ENCODE measurements at places on chromosomes 1 and 21. TPM values are rescaled to one million over a fixed set of nuclear protein-coding genes. Genes with fewer than 3 reads are reported as not detected.

TRAF3IP3 gene
- total RNA-seq = 4.2 TPM

CR1L gene
- total RNA-seq = not detected

KCNQ4 gene
- 14.1 TPM for total RNA-seq

CFHR4 gene
- not detected for total RNA-seq

SEC16B gene
- total RNA-seq = 2.1 TPM

HRNR gene
- total RNA-seq = not detected

MROH7 gene
- 11.6 TPM for total RNA-seq

LCA5L gene
- 0.83 TPM for total RNA-seq

MARK1 gene
- 17.4 TPM for total RNA-seq

PRAMEF8 gene
- total RNA-seq = not detected

DNA sequence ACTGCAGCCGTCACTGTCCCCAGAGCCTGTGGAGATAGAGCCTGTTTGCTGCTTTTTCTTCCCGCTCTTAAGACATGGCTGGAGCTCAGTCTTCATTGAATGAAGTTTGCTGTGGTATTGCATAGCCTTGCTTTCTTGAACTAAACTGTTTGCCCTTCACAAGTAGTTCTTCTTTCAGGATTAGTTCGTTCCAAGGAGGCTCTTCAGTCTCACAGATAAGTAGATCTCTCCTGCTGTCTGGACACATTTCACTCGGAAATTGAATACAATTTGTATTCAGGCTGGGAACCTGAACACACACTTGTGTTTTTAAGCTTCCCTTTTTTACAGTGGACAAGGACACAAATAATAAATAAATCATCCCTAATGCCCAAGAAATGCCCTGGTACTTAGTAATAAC is 34.7 kb downstream of the IFNAR1 start:
- H3K27me3 ChIP-seq = no peaks in the 10 kb centered on the region
- no peaks in the 10 kb centered on the region for H3K36me3 ChIP-seq
- H3K27ac ChIP-seq = no peak overlapping the region
- peaks cover 17% of the 10 kb centered on the region for H3K4me1 ChIP-seq
- DNase-seq = no peak

- no peak for DNase-seq
- no peaks in the 10 kb centered on the region for H3K4me1 ChIP-seq
- H3K27me3 ChIP-seq = no peaks in the 10 kb centered on the region
- no peaks in the 10 kb centered on the region for H3K36me3 ChIP-seq
- H3K27ac ChIP-seq = no peak overlapping the region
Measured at GRCh38 chr1:107604825-107605224, 360.2 kb downstream of the VAV3 start.

- H3K36me3 ChIP-seq = no peaks in the 10 kb centered on the region
- H3K27ac ChIP-seq = peak overlapping the region; percentile 66
- no peak overlapping the region for H3K4me3 ChIP-seq
- peaks cover 10% of the 10 kb centered on the region for H3K4me1 ChIP-seq
- H3K27me3 ChIP-seq = no peaks in the 10 kb centered on the region
- DNase-seq = no peak
Measured at GRCh38 chr1:162541619-162542141, 19.8 kb upstream of the UAP1 start.

DNA sequence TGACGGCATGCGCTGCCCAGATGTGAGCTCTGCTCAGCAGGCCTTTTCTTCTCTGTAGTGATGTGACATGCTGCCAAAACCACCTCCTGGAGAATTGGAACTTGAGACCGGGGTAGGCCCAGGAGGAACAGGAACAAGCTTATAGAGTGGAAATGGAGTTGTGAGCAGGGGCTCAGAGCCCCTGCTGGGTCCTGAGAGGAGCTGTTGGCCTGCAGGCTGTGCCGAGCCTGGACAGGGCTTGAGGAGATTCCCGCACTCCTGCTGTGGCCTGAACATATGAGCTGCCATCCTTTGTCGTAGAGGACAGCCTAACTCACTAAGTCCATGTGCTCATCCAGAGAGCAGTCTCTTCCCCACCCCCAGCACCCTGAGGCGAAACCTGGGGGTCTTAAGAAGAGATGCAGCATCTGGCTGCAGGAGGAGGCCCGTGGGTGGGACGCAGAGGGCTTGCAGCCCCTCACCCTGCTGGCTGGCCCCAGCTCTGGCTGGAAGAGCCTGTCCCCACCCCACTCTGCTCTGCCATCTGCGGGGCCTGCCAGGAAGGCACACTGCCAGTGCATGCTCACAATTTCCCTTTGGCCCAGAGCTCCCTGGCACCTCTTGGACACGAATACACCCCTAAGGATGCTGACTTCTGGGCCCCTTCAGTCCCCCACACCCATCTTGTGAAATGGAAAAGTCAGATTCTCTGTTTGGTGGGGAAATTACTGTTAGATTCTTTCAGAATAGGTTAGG is 42.5 kb downstream of the PTPRF start:
- H3K27me3 ChIP-seq = no peaks in the 10 kb centered on the region
- peaks cover 15% of the 10 kb centered on the region for H3K4me1 ChIP-seq
- no peak overlapping the region for H3K27ac ChIP-seq

GRCh38 chr1:242784084-242784483 is 259.6 kb upstream of the PLD5 start:
- no peaks in the 10 kb centered on the region for H3K36me3 ChIP-seq
- no peaks in the 10 kb centered on the region for H3K27me3 ChIP-seq
- no peaks in the 10 kb centered on the region for H3K4me1 ChIP-seq
- H3K27ac ChIP-seq = no peak overlapping the region
- no peak overlapping the region for H3K4me3 ChIP-seq
- no peak for DNase-seq

DNA sequence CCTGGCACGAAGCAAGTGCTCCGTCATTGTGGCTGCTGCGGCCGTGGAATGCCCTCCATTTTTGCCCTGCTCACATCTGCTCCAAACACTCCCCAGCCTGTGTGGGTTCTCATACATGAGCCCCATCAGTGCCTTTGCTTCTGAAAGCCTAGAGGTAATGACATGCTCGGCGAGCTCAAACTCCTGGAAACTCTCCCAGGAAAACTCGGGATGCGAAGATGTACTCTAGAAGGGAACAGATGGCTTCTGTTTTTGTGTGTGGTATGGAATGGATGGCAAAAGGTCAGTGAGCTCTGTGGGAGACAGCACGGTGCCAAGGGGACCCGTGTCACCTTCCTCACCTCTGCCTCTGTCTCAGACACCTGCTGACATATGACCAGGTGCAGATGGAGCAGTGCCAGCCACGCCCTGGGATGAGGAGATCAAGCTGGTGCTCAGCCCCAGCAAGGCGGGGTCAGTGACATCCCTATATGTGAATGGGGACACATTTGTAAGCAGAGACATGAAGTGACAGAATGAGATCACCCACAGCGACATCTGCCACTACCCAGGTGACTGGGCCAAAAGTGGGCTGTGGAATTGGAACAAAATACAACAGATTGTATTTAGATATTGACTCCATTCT is 84.1 kb upstream of the COX20 start:
- no peak for DNase-seq
- no peaks in the 10 kb centered on the region for H3K4me1 ChIP-seq
- H3K36me3 ChIP-seq = no peaks in the 10 kb centered on the region
- no peaks in the 10 kb centered on the region for H3K27me3 ChIP-seq

GRCh38 chr1:47434051-47434842 is 3.6 kb upstream of the FOXD2 start:
- no peak for DNase-seq
- no peaks in the 10 kb centered on the region for H3K36me3 ChIP-seq
- H3K4me1 ChIP-seq = peaks cover 70% of the 10 kb centered on the region

DNA sequence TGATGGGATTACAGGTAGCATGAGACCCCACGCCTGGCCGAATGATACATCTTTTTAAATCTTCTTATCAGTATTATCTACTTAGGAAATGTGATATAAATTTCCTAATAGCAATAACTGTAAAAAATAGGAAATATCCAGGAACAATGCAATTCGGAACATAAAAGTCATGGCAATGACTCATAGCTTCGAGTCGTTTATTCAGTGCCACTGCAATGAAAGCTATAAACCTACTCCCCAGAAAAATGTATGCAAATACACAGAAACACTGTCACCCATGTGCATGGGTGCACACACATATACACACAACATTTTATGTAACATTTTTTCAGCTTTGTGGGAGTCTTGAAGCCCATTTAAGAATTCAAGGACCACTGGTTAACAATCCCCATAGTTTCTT is 194.6 kb downstream of the PATJ start:
- H3K4me1 ChIP-seq = no peaks in the 10 kb centered on the region
- H3K36me3 ChIP-seq = no peaks in the 10 kb centered on the region
- H3K4me3 ChIP-seq = no peak overlapping the region
- no peak overlapping the region for H3K27ac ChIP-seq
- H3K27me3 ChIP-seq = no peaks in the 10 kb centered on the region

DNA sequence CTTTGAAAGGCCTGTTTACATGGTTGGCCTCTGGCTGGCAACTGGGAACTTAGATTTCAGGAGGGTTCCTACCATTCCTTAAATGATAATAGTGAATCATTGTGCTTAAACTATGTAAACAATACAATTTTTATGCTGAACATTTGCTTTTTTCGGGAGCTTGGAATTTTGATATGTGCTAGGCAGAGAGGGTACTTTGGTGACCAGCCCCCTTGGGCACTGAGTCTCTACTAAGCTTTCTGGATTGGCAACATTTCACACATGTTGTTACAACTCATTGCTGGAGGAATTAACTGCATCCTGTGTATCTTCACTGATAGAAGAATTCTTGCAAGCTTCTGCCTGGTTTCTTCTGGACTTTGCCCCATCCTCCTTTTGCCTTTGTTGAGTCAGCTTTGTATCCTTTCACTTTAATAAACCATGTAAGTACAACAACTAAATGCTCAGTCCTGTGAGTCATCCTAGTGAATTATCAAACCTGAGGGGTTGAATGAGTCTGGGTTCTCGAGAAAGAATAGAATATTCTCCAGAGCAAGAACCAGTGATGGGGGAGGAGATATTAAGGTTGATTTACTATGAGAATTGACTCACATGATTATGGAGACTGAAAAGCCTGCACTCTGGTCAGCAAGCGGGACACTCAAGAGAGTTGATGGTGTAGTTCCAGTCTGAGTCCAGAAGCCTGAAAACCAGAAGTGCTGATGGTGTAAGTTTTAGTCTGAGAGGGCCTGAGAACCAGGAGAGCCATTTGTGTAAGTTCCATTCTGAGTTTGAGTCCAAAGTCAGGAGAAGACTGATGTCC is 3.1 kb upstream of the SLC16A4 start:
- no peak overlapping the region for H3K27ac ChIP-seq
- H3K36me3 ChIP-seq = peaks cover 47% of the 10 kb centered on the region
- H3K4me3 ChIP-seq = no peak overlapping the region

GRCh38 chr1:11646317-11646716 is 7.9 kb downstream of the FBXO2 start:
- no peaks in the 10 kb centered on the region for H3K36me3 ChIP-seq
- no peak for DNase-seq
- H3K27me3 ChIP-seq = peaks cover 76% of the 10 kb centered on the region

DNA sequence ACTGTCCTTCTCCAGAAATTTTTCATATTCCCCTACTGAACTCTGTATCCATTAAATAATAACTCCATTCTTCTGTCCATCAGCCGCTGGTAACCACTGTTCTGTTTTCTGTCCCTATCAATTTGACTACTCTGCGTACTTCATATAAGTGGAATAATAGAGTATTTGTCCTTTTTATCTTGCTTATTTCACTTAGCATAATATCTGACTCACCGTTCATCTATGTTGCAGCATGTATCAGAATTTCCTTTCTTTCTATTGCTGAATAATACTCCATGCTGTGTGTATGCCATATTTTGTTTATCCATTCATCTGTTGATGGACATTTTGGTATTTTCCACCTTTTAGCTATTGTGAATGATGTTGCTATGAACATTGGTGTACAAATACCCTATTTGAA is 71.9 kb downstream of the CEP350 start:
- no peak overlapping the region for H3K4me3 ChIP-seq
- no peaks in the 10 kb centered on the region for H3K27me3 ChIP-seq
- DNase-seq = no peak
- H3K27ac ChIP-seq = peak overlapping the region; percentile 62

- peaks cover 20% of the 10 kb centered on the region for H3K27me3 ChIP-seq
- no peaks in the 10 kb centered on the region for H3K36me3 ChIP-seq
- DNase-seq = peak; percentile 75
- H3K27ac ChIP-seq = no peak overlapping the region
Measured at GRCh38 chr21:46181436-46181835, 2.8 kb downstream of the SPATC1L start.

- H3K36me3 ChIP-seq = peaks cover 13% of the 10 kb centered on the region
- no peak within 1 kb of the TSS for H3K27ac ChIP-seq
- peaks cover 8% of the 10 kb centered on the region for H3K4me1 ChIP-seq
Measured at GRCh38 chr1:16921391-16922185, at the start of gene CROCC. Gene CROCC (plus strand): TSS chr1:16921931. CDS start chr1:16922019, 88 bp downstream.

GRCh38 chr21:29726044-29726443 is 213.8 kb downstream of the GRIK1 start:
- DNase-seq = no peak
- H3K36me3 ChIP-seq = no peaks in the 10 kb centered on the region
- H3K4me3 ChIP-seq = no peak overlapping the region
- H3K27me3 ChIP-seq = no peaks in the 10 kb centered on the region
- H3K4me1 ChIP-seq = no peaks in the 10 kb centered on the region

DNA sequence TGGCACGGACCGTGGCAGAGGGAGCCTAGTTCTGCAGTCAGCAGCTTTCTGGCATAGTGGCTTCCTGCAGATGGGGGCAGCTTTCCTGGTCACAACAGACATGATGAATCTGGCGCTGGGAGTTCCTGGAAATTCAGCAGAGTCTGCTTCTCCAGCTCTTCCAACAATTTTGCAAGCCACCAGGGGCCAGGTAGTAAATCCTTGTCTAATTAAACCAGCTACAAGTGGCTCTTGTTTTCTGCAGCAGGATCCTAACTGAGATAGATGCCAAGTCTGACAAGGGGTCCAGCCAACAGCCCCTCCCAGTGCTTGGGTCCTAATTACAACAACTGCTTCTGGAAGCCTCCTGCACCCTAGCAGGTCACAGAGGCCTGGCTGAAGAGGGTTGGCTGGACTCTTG is 35.8 kb downstream of the TRIM62 start:
- H3K4me3 ChIP-seq = no peak overlapping the region
- H3K4me1 ChIP-seq = peaks cover under 1% of the 10 kb centered on the region
- H3K27ac ChIP-seq = no peak overlapping the region
- DNase-seq = no peak

- H3K27ac ChIP-seq = peak overlapping the region; percentile 90
- no peaks in the 10 kb centered on the region for H3K27me3 ChIP-seq
- peak overlapping the region; percentile 93 for H3K4me3 ChIP-seq
- no peaks in the 10 kb centered on the region for H3K36me3 ChIP-seq
- peaks cover 64% of the 10 kb centered on the region for H3K4me1 ChIP-seq
Measured at GRCh38 chr1:8023287-8023994, 2.7 kb downstream of the ERRFI1 start.
